ENCODE measurements at places on chromosomes 16 and 17.

DNA sequence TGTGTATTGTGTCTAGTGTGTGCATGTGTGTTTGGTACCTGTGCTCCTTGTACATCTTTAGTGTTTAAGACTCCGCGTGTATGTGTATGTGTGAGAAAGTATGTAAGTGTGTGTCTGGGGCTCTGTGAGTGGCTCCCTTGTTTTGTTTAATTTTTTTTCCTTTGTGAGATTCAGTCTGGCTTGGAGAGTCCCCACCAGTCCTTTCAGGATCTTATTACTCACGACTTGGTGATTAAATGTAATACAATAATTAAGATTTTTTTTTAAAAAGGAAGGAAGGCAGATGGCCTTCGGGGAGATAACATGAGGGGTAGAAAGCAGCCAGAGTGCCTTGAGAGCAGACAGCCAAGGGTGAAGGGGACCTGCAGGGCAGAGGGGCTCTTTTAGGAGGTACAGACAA, 33.9 kb downstream of the FZD2 start:
- ATAC-seq: no peak

DNA sequence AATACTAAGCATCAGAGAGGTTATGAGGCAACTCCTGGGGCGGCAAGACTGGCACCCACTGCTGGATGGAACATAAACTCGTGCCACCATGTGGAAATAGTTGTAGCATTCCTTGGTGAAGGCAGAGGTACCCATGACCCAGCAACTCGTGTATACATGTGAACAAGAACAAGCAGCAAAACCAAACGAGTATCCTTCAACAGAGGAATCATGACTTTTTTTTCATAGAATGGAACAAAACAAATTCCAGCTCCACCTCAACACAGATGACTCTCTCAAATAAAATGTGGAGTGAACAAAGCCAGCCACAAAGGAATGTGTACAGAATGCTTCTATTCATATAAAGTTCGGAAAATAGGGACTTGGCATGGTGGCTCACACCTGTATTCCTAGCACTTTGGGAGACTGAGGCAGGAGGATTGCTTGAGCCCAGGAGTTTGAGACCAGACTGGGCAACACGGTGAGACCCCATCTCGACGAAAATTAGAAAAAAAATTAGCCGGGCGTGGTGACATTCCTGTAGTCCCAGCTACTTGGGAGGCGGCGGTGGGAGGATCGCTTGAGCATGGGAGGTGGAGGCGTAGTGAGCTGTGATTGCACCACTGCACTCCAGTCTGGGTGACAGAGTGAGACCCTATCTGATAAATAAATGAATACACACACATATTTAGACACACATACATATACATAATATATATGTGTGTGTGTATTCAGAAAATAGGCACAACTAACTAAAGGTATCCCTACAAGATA, 35.3 kb downstream of the B9D1 start:
- ATAC-seq: no peak

GRCh38 chr17:72075995-72076677, 44.7 kb upstream of the SOX9 start:
- ATAC-seq: no peak

DNA sequence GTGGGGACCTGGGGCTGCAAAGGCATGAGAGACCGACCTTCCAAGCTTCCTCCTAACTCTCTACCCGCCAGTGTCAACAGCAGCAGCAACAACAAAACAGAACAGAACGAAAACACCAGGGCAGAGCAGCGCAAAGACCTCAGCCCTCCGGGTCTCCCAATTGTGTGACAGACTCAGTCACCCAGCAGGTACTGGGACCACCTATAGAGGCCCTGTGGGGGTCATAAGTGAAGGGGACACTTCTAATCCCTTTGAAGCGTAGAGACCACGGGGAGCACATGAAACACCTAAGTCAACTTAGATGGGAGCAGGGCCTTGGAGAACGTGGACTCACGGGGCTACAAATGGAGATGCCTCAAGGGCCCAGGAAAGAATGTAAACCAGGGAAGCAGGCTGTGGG, 12.6 kb upstream of the CCDC182 start:
- ATAC-seq: no peak

GRCh38 chr17:6555331-6556120, 829 bp downstream of the PITPNM3 start:
- ATAC-seq: peak; percentile 55

DNA sequence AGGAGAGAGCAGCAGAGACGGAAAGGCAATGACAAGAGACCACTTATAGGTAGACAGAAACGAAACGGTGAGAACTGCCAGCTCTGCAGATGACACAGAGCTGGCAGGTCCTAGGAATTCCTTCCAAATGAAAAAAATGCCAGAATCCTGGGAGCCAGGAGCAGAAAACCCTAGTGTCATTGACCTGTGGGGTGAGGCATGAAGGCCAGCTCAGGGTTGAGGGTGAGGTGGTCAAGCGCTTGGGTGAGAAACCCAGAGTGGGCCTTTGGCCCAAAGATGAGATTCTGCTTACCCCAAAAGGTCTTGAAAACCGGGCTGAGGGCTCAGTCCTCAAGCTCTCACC, 9.2 kb downstream of the HIC1 start:
- no peak for ATAC-seq

- no peak for ATAC-seq
These were observed 19.6 kb downstream of the MAP2K3 start for GRCh38 chr17:21304091-21304490.

DNA sequence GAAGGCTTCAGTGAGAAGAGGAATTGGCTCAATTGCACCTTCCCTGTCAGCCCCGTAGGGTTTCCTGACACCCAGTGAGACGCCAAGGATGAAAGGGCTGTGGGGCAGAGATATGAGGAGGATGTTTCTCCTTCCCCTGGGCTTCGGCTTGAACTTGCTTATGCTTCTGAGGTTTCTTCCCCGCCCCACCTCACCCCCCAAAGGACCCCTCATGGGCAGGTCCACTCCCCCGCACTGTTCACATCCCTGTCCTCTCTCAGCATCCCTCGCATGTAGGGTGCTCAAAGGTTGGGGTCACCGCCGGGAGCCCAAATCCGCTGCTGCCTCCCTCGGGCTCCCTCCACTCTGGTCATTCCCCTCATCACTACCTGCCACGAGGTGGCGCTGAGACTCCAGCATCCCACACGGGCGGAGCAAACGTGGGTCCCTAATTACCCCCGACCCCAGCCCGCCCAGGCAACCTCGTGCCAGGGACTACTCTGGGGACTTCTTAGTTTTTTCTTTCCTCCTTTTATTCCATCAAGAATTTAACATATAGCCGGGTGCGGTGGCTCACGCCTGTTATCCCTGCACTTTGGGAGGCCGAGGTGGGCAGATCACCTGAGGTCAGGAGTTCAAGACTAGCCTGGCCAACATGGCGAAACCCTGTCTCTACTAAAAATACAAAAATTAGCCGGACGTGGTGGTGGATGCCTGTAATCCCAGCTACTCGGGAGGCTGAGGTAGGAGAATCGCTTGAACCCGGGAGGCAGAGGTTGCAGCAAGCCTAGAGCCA, 3.3 kb upstream of the TRARG1 start:
- peak; percentile 91 for ATAC-seq

GRCh38 chr17:1485423-1486376, 6.8 kb downstream of the MYO1C start:
- ATAC-seq: peak; percentile 50

- ATAC-seq: no peak
These were observed 36.5 kb downstream of the DHX38 start for GRCh38 chr16:72129976-72130656.

- ATAC-seq: no peak
These were observed 4.0 kb upstream of the KAT8 start for GRCh38 chr16:31113121-31114120.

DNA sequence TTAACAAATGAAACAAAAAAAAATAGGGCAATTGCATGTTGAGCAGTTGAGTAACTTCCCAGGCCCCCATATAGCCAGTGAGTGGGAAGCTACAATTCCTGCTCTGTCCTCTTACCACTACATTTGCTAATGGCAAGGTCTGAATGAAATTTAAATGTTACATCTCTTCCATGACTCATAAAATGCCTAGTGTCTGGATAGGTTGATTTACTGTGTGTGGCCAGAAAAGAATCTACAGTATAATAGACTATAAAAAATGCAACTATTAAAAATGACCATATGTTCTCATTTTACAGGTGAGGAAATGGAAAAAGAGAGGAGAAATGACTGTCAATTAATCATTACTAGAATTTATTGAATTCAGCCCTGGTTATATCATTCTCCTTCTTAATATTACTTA, 1199.3 kb downstream of the CDH11 start:
- no peak for ATAC-seq

- no peak for ATAC-seq
These were observed 52.0 kb upstream of the LHX1 start for GRCh38 chr17:36885153-36885735.

DNA sequence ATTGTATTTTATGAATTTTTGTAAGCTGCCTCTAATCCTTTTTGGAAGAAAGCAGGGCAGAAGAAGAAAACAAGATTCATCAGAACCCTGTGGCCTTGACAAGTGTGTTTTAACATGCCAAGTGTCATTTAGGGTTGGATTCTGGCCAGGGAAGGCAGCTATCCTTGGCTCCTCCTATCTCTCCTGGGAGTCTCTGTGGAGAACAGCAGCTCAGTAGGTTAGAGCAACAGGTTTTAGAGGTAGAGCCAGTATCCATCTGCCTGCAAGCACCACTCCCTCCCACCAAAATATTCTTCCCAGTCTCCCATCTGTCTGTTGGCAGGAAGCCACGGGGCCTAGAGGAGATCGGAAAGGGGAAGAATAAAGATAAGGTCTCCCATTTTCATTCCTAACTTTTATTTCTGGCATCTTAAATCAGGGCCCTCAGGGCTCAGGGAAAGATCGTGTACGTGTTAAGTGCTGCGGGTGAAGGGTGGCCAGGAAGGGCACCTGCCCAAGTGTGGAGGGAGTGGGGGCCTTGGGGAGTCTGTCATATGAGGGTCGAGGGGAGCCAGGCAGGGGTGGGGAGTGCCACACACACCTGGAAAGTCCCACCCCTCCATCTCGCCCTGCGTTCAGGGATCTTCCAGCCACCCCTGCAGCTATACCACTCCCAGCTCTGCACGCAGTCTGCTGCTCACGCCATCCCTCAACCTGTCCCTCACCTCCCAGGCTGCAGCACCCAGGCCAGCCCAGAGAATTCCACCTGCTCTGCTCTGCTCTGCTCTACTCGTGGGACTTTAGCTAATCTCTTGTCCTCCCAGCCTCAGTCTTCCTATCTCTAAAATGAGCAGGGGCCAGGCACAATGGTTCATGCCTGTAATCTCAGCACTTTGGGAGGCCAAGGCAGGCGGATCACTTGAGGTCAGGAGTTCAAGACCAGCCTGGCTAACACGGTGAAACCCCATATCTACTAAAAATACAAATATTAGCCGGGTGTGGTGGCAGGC, 17.1 kb upstream of the CPSF4L start:
- ATAC-seq: no peak

DNA sequence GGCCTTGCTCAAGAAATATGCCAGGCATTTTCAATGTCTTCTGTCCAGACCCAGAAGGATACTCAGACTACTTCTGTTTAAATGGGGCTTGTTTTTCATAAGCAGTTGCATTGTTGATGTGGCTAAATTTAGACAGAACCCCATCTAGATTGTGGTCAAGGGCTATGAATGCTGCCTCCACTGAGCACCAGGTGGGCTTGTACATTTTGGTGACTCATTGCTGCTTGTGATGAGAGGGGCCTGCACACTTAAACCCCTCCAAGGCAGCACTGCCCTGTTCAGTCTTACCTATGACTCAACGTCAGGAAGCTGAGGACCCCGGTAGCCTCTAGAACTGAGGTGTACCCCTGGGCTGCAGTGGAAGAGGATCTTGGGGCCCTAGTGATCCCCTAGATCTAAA, 144.0 kb downstream of the PRKCA start:
- ATAC-seq: no peak

DNA sequence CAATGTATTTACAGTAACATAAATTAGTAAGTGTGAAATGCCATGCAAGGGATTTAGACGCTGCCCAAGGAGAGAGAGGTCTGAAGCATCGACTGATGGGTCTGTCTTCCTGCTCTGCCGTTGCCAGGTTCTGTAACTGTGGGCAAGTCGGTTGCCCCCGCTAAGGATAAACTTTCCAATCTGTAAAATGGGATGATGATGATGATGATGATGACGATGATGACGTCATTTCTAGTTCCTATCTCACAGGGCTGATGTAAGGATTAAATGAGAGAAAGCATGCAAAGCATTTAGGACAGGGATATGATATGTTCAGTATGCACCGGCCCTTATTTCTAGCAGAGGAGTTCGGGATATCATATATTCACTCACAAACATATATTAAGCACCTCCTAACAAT, 54.8 kb downstream of the C17orf67 start:
- ATAC-seq: no peak

DNA sequence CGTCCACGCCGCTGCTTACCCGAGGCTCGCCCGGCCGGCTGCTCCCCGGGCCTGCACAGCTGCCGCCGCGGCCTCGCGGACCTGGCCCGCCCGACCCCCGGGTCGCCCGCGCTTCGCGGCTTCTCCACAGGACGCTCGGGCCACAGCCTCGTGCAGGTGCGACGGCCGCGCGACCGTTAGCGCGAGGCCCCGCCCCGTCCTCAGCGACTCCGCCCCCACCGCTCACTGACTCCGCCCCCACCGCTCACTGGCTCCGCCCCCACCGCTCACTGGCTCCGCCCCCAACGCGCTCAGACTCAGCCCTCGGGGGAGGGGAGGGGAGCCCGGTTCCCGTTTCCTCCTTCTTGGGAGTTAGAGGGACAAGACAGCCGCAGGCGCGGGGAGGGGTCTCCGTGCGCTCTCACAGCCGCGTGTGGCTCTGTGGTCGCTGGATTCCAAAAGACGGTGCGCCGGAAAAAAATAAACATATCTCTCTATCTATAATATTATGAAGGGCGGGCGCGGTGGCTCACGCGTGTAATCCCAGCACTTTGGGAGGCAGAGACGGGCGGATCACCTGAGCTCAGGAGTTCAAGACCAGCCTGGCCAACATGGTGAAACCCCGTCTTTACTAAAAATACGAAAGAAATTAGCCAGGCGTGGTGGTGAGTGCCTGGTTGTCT, at the start of gene MEIOB:
Gene MEIOB (minus strand): TSS at position 191 of the 662 bp plus-strand sequence. CDS start 3,989 bp downstream, outside the sequence.
- ATAC-seq: no peak

- ATAC-seq: no peak
These were observed 1389.4 kb upstream of the GOT2 start for GRCh38 chr16:60123392-60124023.

GRCh38 chr17:37090941-37091340, 142.2 kb downstream of the AATF start:
- no peak for ATAC-seq

DNA sequence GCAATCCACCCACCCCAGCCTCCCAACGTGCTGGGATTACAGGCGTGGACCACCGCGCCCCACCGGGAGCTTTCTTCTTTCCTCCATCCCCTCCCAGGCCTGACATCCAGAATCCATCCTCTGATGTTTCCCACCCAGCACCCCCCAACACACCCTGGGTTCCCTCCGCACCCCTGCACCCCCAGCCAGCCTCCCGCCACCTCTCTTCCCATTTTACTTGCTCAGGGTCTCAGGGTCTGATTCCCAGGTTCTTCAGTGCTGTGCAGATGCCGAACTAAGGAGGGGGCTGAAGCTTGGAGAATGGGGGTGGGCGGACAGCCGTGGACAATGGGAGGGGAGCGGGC, 225 bp downstream of the ASGR1 start:
- ATAC-seq: no peak

GRCh38 chr17:49063652-49064051, 66.5 kb downstream of the IGF2BP1 start:
- no peak for ATAC-seq

All from activated CD4-positive, CD25-positive, alpha-beta regulatory T cell treated with anti-CD3 and anti-CD28 coated beads, Interleukin-2, amount 50 U/mL, for 24 hours (primary cell).